Tibial artery (tissue), 4 donors: ENCODE measurements at places on chromosomes 3 and 15.

DNA sequence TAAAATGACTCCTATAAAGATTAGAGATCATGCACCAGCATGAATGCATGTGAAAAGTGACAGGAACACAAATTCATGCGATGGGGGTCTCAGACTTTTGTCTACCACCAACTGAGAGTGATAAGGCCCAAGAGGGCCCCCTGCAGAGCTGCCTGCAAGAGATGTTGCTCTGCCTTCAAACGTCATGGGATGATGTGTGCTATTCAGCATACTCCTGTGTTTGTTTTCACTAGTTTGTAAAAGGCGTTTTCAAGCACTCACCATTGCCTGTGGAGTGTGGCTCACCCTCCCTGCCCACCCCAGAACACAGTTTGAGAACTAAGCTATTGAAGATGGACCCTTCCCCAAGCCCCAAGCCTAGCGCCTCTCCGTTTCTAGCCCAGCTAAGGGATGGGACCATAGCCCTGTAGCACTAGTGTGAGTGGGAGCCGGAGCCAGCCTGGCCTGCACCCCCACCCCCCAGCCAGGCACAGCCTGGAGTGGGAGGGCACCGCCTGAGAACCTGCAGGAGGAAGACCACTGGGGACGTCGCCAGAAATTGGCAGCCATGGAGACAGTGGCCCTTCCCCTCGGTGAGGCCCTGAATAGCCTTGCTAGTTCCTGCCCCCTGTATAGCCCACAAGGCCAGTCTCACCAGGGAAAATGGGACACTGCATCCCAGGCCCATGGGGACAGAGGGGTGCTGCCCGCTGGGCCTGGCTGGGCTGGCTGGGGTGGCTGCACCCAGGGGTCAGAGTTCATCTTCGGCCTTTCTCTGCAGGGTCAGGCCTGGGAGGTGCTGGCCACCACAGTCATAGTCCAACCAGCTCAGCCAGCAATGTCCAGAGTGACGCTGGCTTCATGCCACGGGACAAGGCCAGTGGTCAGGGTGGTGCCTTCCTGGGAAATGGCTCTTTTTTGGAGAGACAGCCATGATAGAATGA is 22.6 kb upstream of the KLF13 start:
- no peaks in the 10 kb centered on the region for H3K4me1 ChIP-seq
- H3K27ac ChIP-seq, result no peak overlapping the region
- H3K4me3 ChIP-seq, result no peak overlapping the region
- H3K27me3 ChIP-seq, result no peaks in the 10 kb centered on the region
- H3K36me3 ChIP-seq, result no peaks in the 10 kb centered on the region

DNA sequence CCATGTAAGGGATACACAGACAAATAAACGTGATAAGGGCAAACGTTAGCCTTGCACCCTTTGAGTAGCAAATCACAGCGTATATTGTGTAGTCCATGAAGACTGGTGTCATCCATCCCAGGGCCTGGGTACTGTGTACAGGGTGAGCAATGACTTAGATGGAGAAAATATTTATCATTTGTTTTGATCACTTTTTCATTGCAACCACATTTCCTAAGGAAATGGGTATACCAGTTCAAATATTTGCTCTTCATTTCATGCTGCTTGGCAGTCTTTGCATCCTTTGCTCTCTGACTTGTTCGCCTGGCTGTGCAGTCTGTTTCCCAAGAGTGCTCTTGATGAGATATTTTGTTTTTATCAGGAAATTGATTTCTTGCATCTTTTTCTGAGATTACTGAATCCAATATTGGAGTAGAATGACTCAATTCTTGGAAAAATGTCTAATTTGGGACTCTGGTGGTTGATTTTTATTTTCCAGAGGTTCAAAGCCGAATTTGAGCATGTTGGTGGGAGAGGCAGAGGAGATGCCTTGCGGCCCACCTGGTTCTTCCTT is 424.6 kb upstream of the SEMA6D start:
- no peak for DNase-seq
- H3K36me3 ChIP-seq, result no peaks in the 10 kb centered on the region
- H3K27me3 ChIP-seq, result no peaks in the 10 kb centered on the region
- H3K4me3 ChIP-seq, result no peak overlapping the region

GRCh38 chr3:160874736-160875135 is 118.7 kb downstream of the PPM1L start:
- H3K27ac ChIP-seq, result no peak overlapping the region
- H3K4me1 ChIP-seq, result peaks cover 6% of the 10 kb centered on the region
- H3K4me3 ChIP-seq, result no peak overlapping the region
- no peaks in the 10 kb centered on the region for H3K36me3 ChIP-seq
- H3K27me3 ChIP-seq, result no peaks in the 10 kb centered on the region

DNA sequence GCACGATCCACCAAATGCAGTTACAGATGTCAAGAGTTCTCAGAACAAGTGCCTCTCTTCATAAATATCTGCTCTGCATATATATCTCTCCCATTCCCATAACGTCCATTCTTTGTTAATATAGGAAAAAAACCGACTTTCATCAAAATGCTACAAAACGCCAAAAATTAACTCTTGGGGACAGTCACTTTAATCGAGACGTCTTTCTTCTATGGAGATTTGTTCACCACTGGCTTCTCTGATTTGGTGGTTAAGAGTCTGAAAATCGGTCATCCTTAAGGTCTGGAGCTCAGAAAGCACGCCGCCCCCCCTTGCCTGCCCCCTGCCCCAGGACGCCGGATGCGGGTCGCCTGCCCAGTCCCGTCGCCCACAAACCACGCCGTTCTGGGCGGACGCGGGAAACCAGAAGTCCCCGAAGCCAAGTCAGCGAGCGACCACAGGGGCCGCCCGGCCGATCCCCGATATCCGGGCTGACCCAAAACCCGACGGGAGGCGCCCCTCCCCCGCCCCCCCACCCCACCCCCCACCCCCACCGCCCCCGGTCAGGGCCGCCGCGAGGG is 252.7 kb downstream of the TJP1 start:
- H3K36me3 ChIP-seq, result no peaks in the 10 kb centered on the region
- no peak for DNase-seq
- peaks cover 42% of the 10 kb centered on the region for H3K27me3 ChIP-seq
- H3K4me3 ChIP-seq, result peak overlapping the region; percentile 61

GRCh38 chr3:194766845-194767244 is 81.2 kb downstream of the FAM43A start:
- peaks cover 5% of the 10 kb centered on the region for H3K4me1 ChIP-seq
- no peak overlapping the region for H3K27ac ChIP-seq
- DNase-seq, result no peak
